Immature natural killer cell (primary cell): ENCODE measurements at places on chromosomes 1 and 21. TPM values are rescaled to one million over a fixed set of nuclear protein-coding genes. Genes with fewer than 3 reads are reported as not detected.

FMO5 gene
- polyA plus RNA-seq: 2.8 TPM

NEGR1 gene
- polyA plus RNA-seq: 1.7 TPM

COL16A1 gene
- polyA plus RNA-seq: not detected

C1orf210 gene
- not detected for polyA plus RNA-seq

S100A7 gene
- polyA plus RNA-seq: not detected

PRAMEF17 gene
- not detected for polyA plus RNA-seq

DNA sequence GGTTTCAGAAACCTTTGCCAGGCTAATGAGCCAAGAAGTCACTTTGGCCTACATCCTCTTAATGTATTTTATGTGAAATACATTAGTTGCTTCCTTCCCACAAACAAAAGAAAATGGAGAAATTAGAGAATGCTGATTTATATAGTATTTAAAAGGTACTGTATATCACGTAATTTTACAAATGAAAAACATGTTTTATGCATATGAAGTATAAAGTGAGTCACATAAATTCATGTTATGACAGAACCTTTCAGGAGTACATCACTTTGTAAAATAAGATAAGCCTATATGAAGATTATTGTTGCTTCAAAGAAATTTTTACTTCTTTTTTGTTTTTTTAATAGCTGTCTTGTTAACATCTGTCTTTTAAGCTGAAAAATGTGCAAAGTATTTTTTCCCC, 4.6 kb downstream of the DR1 start:
- peaks cover 12% of the 10 kb centered on the region for H3K36me3 ChIP-seq
- H3K4me3 ChIP-seq: peak overlapping the region; percentile 49
- H3K4me1 ChIP-seq: peaks cover 69% of the 10 kb centered on the region
- peaks cover 6% of the 10 kb centered on the region for H3K27me3 ChIP-seq

DNA sequence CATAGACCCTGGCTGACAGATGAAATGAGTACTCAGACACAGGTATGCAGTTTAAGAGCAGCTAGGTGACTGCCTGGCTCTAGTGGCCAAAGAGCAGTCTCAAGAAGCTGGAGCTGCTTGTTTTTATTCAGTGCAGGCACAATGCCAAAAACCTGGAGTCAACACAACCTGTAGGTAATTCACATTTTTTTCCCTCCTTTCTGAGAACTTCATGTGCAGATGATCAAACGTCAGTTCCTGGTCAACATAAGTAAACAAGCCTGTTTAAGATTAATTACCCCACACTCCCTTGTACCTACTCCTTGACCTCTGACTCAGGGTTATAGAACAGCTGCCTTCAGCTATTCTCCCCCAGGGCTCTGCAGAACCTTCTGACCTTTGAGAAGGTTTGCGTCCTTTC, 17.3 kb upstream of the ACADM start:
- no peak overlapping the region for H3K4me3 ChIP-seq
- no peaks in the 10 kb centered on the region for H3K36me3 ChIP-seq
- H3K4me1 ChIP-seq: no peaks in the 10 kb centered on the region
- no peak for DNase-seq
- peaks cover 3% of the 10 kb centered on the region for H3K27me3 ChIP-seq

GRCh38 chr1:231335663-231336602, 1.7 kb downstream of the EXOC8 start:
- peak overlapping the region; percentile 97 for H3K4me3 ChIP-seq
- peaks cover 96% of the 10 kb centered on the region for H3K4me1 ChIP-seq
- H3K36me3 ChIP-seq: peaks cover 28% of the 10 kb centered on the region
- H3K27ac ChIP-seq: peak overlapping the region; percentile 68
- DNase-seq: no peak

- no peaks in the 10 kb centered on the region for H3K27me3 ChIP-seq
- DNase-seq: no peak
- H3K4me3 ChIP-seq: no peak overlapping the region
- no peaks in the 10 kb centered on the region for H3K36me3 ChIP-seq
Measured at GRCh38 chr1:217734973-217735372, 103.8 kb downstream of the SPATA17 start.

DNA sequence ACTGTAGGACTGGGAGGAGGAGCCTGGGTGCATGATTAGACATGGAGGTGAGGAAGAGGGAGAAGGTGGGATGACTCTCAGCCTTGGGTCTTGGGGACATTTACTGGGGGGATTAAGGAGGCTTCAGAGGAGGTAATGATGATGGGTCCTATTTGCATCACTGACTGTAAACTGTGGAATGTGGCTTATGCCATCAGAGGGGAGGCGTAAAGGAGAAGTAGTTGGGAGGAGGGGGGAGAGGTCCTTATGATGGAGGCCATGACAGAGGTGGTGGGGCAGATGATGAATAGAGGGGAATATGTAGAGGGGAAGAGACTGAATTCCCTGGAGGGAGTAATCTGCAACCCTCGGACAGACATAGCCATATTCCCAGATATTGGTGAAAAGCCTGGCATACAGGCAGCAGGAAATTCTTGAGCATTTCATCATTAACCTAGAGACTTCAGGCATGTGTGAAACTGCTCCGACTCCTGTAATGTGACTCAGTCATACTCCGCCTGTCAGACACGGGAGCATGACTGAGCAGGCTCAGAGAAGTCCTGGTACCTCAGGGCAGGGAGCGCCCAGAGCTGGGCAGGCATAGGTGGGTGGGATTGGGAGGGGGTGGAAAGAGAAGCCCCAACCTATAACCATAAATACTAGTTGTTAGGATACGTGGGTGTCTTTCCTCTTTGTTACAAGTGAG, 8.0 kb upstream of the LCE5A start:
- DNase-seq: no peak
- H3K27ac ChIP-seq: no peak overlapping the region
- peaks cover 8% of the 10 kb centered on the region for H3K27me3 ChIP-seq
- no peaks in the 10 kb centered on the region for H3K36me3 ChIP-seq
- no peaks in the 10 kb centered on the region for H3K4me1 ChIP-seq

DNA sequence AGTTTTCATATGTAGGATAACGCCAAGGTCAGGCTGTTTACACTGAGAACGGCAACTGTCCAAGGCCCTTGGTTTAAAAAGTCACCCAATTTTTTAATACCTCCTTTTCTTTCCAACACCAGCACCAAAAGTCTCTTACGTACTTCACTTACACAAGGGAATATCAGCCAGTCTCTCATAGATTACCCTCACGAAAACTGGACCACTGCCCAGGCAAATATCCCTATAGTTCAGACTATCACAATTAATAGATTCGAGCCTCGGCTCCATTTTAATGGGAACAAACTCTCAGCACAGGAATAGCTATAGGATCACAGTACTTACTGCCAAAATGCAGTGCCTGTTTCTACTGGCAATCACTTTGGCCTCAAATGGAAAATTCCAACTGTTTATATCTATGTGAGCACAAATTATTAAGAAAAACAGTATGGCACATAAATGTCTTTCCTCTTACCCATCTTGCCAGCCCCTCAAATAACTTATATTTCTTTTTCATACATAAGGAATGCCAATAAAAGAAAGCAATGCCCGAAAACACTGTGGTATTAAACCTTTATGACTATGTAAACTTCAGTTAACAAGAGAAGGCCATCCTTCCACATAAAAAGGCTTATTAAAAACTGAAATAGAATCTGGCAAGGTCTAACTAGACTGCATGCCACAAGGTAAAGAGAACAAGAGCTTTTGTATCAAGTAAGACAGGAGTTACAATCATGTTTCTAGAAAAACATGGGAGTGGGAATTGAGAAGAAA, 97.8 kb downstream of the SLC45A1 start:
- H3K27ac ChIP-seq: no peak overlapping the region
- peaks cover 3% of the 10 kb centered on the region for H3K36me3 ChIP-seq
- DNase-seq: no peak
- peaks cover 16% of the 10 kb centered on the region for H3K4me1 ChIP-seq
- H3K27me3 ChIP-seq: no peaks in the 10 kb centered on the region

GRCh38 chr21:37263827-37264600, 3.1 kb downstream of the VPS26C start:
- H3K27ac ChIP-seq: peak overlapping the region; percentile 80
- no peak for DNase-seq
- H3K4me3 ChIP-seq: peak overlapping the region; percentile 30
- no peaks in the 10 kb centered on the region for H3K36me3 ChIP-seq

GRCh38 chr1:167631936-167632614, 2.0 kb downstream of the RCSD1 start:
- H3K27me3 ChIP-seq: peaks cover 22% of the 10 kb centered on the region
- peak; percentile 48 for DNase-seq
- peak overlapping the region; percentile 91 for H3K4me3 ChIP-seq
- H3K36me3 ChIP-seq: peaks cover 19% of the 10 kb centered on the region

DNA sequence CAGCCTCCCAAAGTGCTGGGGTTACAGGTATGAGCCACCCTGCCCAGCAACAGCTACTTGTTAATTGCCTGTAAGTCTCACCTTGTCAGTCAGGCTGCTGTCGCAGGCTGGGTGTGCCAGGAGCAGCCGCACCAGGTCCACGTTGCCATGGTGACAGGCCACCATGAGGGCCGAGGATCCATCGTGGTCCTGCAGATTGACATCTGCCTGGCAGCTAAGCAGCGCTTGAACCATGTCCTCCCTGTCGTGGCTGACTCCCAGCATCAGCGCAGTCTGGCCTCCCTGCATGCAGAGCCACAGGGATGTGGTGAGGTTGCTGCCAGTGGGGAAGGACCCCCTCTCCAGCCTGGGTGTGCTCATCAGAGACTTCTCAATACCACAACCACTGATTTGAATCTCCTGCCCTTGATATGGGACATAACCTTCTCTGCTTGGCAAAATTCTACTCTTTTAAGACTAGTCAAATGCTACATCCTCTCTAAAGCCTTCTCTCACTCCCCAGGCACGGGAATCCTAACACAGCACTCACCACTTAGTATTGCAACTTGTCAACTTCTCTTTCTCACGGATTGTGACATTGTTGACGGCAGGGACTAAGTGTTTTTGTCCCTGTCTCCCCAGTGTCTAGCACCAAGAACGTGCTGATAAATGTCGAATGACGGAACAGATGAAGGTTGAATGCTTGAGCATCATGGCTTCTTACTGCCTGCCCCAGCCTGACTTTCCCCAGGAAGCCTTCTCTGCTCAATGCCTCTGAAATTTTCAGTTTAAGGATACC, 52.9 kb downstream of the L1TD1 start:
- H3K36me3 ChIP-seq: no peaks in the 10 kb centered on the region
- H3K27me3 ChIP-seq: peaks cover 2% of the 10 kb centered on the region
- DNase-seq: no peak

DNA sequence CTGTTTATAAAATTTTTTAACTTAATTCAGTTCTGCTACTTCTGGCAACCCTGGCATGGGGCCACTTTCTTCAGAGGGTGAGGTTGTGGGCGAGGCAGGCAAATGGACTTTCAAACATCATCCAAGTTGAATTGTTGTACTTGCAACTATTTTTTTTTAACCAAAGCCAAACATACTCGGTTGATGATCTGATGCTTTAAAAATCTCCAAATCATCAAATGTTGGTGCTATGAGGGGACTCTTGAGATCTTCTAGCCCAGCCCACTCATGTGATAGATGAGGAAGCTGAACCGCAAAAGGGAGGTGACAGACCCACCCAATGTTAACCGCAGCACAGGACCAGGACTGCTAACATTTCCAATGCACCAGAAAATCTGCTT, 6.7 kb downstream of the SLC1A7 start:
- H3K4me3 ChIP-seq: peak overlapping the region; percentile 62
- H3K4me1 ChIP-seq: peaks cover 41% of the 10 kb centered on the region
- H3K27me3 ChIP-seq: peaks cover 8% of the 10 kb centered on the region
- peak overlapping the region; percentile 96 for H3K27ac ChIP-seq
- peaks cover 10% of the 10 kb centered on the region for H3K36me3 ChIP-seq

GRCh38 chr1:112312315-112312714, 83.7 kb upstream of the CTTNBP2NL start:
- DNase-seq: no peak
- H3K36me3 ChIP-seq: no peaks in the 10 kb centered on the region
- no peak overlapping the region for H3K27ac ChIP-seq
- H3K4me3 ChIP-seq: no peak overlapping the region

DNA sequence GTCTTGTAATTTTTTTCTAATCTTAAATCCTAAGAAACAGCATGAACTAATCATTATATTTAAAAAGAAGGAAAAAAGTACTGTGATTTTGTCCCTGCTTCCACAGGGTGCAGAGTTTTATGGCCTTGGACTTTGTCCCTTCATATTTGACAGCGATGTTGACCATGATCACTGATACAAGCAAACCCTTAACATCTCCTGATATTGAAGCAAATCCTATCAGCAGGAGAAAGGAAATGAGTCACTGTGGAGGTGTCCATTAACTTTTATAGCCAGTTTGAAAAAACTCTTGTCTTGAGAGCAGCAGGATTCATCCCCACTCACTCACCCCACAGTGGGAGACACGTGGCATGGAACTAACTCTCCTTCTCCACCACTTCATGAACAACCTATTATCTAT, 5.1 kb upstream of the REG4 start:
- H3K4me1 ChIP-seq: no peaks in the 10 kb centered on the region
- no peak overlapping the region for H3K4me3 ChIP-seq
- H3K36me3 ChIP-seq: no peaks in the 10 kb centered on the region
- H3K27me3 ChIP-seq: peaks cover 13% of the 10 kb centered on the region
- H3K27ac ChIP-seq: no peak overlapping the region
- DNase-seq: no peak

- H3K27me3 ChIP-seq: peaks cover 5% of the 10 kb centered on the region
- peak overlapping the region; percentile 55 for H3K27ac ChIP-seq
- no peak for DNase-seq
- H3K4me1 ChIP-seq: peaks cover 13% of the 10 kb centered on the region
- H3K4me3 ChIP-seq: no peak overlapping the region
- H3K36me3 ChIP-seq: peaks cover 15% of the 10 kb centered on the region
Measured at GRCh38 chr21:46442938-46443337, 15.8 kb upstream of the DIP2A start.

- peak overlapping the region; percentile 21 for H3K4me3 ChIP-seq
- peaks cover 50% of the 10 kb centered on the region for H3K4me1 ChIP-seq
- peaks cover 5% of the 10 kb centered on the region for H3K27me3 ChIP-seq
- H3K36me3 ChIP-seq: peaks cover 17% of the 10 kb centered on the region
- H3K27ac ChIP-seq: peak overlapping the region; percentile 88
Measured at GRCh38 chr21:46471514-46471913, 12.8 kb downstream of the DIP2A start.

DNA sequence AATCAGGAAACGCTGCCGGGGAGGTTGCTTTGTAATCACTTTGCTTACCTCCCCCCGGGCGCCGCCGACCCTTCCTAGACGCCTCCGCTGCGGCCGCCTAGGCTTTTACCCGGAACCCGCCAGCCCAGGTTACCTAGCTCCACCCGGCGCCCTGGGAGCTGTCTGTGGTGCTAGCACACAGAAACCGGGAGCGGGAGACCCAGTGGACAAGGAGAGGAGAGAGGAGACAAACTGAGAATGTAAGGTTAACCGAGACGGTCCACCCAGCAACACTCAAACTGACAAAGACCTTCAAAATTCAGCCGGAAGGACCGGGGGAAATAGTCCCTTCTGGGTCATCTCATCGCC, 9.8 kb downstream of the BARHL2 start:
- H3K36me3 ChIP-seq: no peaks in the 10 kb centered on the region
- peaks cover 36% of the 10 kb centered on the region for H3K27me3 ChIP-seq
- H3K27ac ChIP-seq: no peak overlapping the region
- H3K4me3 ChIP-seq: no peak overlapping the region
- H3K4me1 ChIP-seq: peaks cover 12% of the 10 kb centered on the region
- DNase-seq: no peak

- no peaks in the 10 kb centered on the region for H3K36me3 ChIP-seq
- DNase-seq: no peak
- H3K4me3 ChIP-seq: no peak overlapping the region
- peaks cover 2% of the 10 kb centered on the region for H3K4me1 ChIP-seq
- no peak overlapping the region for H3K27ac ChIP-seq
Measured at GRCh38 chr1:21670956-21671902, 2.1 kb upstream of the RAP1GAP start.

GRCh38 chr1:29415861-29416260, 179.5 kb downstream of the PTPRU start:
- no peaks in the 10 kb centered on the region for H3K4me1 ChIP-seq
- no peaks in the 10 kb centered on the region for H3K36me3 ChIP-seq
- peaks cover 3% of the 10 kb centered on the region for H3K27me3 ChIP-seq
- no peak overlapping the region for H3K27ac ChIP-seq
